Ecto neural progenitor cell (in vitro differentiated cells): ENCODE measurements at places on chromosomes 4 and X.
A peak's percentile ranks its signal among the peaks of the same experiment; 100 is the strongest.

- DNase-seq: no peak
These were observed 69.7 kb upstream of the PPARGC1A start for GRCh38 chr4:23959396-23960148.

DNA sequence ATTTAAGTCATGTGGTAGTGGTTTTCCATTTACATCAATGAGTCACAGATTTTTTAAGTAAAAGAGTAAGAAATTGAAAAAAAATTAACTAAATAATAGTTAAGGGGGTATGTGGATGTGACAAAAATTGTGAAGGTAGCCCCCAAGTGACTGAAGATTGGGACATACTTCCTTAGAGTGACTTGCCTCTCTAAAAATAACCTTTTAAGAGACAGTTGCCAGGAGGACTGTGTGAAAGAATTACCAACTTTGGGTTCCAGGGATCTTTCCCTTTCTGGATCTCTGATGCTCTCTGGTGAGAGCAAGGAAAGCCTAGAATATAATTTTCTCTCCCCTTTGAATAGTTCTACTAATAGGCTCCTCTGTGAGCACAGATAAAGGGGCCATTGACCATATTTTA lies 42.7 kb downstream of the NHSL2 start:
- DNase-seq: no peak

DNA sequence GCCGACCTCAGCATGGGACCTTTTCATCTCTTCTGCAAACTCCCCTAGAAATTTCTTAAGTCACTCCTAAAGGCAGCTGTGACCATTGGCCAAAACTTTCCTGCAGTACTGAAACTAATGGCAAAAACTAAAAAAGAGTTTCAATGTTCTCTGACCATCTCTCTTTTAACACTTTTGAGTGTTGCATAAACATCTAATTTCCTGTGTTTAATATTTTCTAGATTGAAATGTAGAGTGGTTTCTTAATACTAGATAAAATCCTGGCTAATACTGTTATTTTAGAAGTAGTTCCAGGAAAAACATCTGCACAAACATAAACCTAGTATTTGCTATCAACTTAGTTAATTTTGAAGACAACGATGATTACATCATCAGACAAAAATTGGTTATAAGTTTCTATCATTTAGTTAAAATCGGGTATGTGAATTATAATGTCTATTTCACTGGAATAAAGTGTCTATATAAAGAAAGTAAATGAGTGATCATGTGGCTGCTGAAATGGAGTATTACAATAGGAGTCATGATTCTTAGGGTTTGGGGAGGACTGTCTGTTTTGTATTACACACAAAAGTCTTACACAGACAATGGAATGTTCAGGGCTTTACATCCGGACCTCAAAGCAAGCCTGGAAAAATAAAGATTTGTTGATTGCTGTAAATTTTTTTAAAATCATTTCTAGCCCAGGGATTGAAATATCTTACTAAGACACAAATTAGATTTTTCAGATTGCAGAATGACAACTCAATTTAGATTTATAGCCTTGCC lies 1323.4 kb downstream of the C4orf33 start:
- DNase-seq: no peak

- DNase-seq: no peak
These were observed 49.3 kb upstream of the PHF8 start for GRCh38 chrX:54093571-54093970.

- no peak for DNase-seq
These were observed 6.9 kb downstream of the PLAC8 start for GRCh38 chr4:83107631-83108030.

DNA sequence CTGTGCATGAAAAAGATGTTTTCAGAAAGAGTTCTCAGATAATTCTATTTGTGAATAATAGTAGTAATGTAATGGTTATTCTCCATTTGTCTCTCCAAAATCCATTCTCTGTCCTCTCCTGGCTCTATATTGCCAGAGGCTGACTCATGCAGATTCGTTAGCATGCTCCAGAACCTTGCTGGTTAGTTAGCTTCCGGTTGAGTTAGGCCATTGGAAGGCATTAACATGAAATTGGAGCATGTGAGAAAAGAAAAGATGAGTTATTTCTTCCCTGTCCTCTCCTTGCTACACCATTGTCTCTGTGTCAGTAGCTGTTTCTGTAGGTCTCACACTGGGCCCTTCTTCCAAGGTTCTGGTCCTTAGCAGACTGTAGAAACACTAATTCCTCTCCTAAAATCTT lies 23.5 kb upstream of the PRDM8 start:
- no peak for DNase-seq

GRCh38 chr4:152258804-152259708 lies 276.8 kb downstream of the FBXW7 start:
- DNase-seq: no peak

- no peak for DNase-seq
These were observed 197.0 kb downstream of the ADGRL3 start for GRCh38 chr4:61397174-61397573.

DNA sequence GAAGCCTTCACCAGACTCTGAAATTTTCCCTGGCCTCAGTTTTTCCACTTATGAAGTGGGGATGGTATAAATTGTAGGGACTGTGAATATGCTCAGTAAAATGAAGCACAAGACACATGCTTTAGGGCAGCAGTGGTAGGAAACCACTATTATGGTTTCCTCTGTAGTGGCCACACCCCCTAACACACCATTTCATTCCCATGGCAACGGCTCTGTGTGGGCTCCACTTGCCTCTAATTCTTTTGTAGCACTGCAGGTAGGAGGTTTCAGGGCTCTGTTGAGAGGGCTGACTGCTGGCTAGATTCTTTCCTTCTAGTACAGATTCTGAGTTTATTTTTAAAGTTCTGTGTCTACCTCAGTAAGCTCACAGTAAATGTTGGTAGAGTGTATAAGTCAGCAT lies 3.5 kb upstream of the VMA21 start:
- peak; percentile 50 for DNase-seq

GRCh38 chr4:70842761-70843435 lies 3.2 kb upstream of the GRSF1 start:
- DNase-seq: no peak

GRCh38 chr4:147776716-147777115 lies 44.8 kb downstream of the ARHGAP10 start:
- no peak for DNase-seq

DNA sequence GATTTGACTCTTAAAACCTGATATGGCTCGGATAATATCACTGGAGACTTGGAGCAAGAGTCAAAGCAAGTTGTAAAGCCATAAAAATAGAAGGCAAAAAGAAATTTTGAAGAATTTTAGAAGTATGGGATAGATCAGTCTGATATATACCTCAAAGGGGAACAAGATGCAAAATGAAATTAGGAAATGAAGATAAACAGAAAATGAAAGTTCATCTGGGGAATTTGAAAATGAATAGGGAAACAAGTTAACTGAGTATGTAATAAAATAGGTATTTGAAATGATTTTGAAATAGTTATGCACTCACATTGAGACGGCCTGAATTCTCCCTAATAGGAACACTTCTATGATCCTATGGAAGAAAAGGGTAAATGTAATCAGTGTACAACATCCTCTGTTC lies 5.7 kb downstream of the CYP2U1 start:
- no peak for DNase-seq

DNA sequence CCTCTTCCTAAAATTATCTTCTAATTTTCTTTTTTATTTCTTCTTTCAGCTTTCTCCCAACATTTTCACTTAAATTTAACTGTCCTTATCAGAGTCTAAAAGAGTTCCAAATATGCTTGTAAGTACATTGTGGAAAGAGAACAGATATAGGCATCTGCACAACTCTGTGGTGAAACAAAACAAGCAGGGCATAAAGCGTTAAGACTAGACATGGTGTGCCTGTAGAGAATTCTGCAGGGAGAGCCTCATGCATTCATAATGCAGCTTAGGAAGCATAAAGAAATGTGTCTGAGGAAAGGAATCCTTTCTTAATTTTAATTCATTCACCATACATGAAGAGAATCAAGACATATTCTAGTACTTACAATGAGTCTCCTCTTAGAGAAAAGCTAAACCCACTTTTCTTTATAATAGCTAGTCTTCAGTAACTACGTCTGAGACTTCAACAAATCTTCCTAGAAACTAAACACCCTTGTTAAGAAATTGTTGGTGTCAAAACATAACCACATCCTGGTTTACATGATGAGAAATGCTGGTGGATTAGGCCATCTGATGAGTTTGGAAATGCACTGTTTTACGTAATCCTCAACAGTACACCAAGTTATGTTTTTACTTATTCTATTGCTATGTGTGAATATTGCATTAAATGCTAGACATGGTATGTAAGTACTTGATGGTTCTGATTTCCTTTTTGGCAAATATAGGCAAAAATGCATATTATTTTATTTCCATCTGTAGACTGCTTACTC lies 307.8 kb upstream of the GIMD1 start:
- DNase-seq: no peak

GRCh38 chr4:21535898-21536297 lies 412.7 kb downstream of the KCNIP4 start:
- no peak for DNase-seq

GRCh38 chr4:7865533-7865932 lies 74.1 kb downstream of the AFAP1 start:
- no peak for DNase-seq

GRCh38 chr4:13763707-13764106 lies 136.2 kb upstream of the BOD1L1 start:
- no peak for DNase-seq

DNA sequence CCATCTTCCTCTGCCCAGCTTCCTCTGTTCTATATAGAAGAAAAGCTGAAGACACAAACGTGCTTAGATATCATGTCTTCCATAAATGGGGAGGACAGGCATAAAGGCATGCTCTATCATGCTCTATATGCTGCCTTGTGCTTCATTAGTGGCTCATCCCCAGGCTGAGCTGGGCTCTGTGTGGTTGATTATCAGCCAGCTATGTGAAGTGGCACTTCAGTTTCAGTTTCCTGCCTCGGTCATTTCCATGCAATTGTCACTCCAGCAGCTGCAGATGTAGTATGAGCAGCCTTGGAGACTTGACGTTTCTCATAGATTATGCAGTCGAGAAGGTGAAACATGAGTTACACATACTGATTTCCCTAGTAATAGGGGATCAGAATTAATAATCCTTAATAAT lies 106.2 kb downstream of the SYTL5 start:
- no peak for DNase-seq

DNA sequence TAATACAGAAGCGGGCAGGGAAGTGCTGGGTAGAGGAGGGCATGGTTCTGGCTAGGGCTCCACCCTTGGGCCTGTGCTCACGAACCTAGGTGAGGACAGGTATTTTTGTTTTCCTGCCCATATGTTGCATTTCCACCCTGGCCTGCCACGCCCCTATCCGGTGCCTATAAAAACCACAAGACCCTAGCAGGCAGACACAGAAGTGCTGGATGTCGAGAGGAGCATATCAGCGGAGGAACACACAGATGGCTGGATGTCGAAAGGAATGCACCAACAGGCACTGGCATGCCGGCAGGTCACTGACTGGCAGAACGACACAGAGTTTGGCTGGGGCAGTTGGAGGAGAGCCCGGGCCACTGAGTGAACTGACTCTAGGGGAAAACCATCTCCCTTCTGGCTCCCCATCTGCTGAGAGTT lies 316.6 kb upstream of the BOD1L1 start:
- DNase-seq: no peak

DNA sequence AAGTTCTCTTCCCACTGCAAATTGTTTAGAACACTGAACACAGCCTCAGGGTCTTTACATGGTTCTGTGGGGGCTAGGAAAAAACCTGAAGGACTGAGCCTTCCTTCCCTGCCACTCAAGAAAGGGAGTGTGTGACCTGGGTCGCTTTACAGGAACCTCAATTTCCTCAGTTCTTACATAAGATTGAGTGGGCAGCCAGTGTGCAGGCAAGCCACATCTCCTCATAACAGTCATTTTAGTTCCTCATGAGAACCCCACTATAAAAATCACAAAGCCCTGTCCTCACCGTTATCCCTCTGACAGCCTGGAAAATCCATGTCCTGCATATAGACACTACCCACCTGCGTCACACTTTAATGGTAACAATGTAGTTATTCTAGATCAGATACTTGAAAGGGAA lies 2.1 kb upstream of the ETDC start:
- DNase-seq: no peak

DNA sequence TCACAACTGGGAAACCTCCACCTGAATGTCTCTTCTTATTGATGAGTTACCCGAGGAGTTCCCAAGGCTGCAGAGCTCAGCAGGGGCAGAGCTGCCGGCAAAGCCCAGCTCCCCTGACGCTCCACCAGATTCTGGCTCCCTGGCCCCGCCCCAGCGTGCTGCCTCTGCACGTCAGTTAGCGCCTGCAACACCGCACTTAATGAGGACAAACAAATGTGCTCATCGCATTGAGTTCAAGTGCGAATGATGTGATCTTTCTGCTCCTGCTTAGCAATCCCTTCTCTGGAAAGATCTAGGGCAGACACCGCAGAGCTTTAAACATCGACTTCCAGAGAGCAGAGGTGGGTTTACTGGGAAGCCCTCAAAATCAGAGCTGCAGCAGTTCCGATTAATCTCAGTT lies 55.5 kb upstream of the FBXW7 start:
- peak; percentile 71 for DNase-seq

DNA sequence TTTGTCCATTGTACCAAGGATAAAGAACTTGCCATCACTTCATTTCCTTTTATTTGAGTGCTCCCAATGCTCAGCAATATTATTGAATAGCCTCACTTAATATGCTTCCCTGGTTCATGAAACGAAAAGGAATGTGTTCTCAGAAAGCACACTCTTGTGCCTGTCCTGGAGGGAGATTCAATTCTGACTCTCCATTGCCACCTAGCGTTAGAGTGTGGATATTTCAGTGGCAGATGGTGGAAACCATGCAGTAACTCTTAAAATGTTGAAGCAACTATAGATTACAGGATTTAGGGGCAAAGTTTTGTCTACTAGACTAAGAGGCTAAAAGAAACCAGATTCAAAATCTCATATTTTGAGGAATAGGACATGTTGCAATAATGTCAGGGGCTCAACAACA lies 36.0 kb downstream of the GAB3 start:
- DNase-seq: no peak

DNA sequence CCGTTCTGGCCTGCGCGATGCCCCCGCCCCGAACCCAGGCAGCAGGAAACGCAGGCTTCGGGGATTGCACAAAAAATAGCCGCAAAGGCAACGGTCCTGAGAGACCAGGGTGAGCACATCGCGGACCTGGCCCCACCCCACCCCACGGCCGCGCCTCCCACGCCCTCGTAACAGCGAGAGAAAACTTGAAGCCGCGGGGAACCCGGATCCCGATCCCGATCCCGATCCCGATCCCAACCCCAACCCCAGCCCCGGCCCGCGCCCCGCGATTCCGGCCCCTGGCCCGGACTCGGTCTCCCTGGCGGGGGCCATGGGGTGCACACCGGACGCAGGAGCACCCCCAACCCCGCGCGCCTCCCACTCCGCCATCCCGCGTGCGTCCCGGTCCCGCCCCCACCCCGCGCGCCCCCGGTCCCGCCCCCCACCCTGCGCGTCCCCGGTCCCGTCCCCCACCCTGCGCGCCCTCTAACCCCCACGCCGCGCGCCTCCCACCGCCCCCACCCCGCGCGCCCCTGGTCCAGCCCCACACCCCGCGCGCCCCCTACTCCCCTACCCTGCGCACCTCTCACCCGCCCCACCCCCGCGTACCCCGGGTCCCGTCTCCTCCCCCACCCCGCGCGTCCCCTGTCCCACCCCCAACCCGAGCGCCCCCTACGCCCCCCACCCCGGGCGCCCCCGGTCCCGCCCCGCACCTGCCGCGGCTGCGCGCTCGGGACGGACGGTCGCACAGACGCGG lies 29.0 kb downstream of the NOP14 start:
- DNase-seq: peak; percentile 67
